ENCODE measurements at places on chromosomes 6 and 20.

- DNase-seq: no peak
Measured at GRCh38 chr6:138527411-138528088, 28.3 kb upstream of the NHSL1 start.

DNA sequence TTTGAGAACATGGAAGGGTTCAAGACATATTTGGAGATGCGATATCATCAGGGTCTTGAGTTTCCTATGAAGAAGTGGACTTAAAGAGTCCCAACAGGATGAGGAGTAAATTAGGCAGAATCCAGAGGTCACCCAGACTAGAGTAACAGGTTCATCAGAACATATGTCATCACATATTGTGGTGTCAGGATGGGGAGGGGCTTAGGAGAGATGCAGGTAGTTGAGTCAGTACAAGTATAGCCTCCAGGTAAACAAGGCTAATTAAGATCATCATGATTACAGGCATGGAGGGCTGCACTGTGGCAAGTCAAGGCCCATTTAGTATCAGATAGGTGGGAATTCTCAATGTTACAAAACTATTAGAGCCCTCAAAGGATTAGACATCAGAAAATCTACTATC is 90.1 kb upstream of the PAK5 start:
- no peak for DNase-seq

- DNase-seq: no peak
Measured at GRCh38 chr6:47203266-47203937, 106.3 kb downstream of the TNFRSF21 start.

DNA sequence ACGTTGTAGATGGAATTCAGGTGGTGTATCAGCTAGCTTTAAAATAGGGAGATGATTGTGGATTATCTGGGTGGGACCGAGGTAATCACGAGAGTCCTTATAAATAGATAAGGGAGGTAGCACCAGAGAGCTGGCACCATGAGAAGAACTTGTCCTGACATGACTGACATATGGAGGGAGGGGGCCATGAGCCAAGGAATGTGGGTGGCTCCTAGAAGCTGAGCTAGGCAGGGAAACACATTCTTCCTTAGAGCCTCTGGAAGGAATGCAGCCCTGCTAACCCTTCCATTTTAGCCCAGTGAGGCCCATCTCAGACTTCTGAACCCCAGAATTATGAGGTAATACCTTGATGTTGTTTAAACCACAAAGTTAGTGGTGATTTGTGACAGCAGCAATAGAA is 321.1 kb upstream of the SULF2 start:
- no peak for DNase-seq

- no peak for DNase-seq
Measured at GRCh38 chr6:142929751-142930358, 15.1 kb downstream of the HIVEP2 start.

DNA sequence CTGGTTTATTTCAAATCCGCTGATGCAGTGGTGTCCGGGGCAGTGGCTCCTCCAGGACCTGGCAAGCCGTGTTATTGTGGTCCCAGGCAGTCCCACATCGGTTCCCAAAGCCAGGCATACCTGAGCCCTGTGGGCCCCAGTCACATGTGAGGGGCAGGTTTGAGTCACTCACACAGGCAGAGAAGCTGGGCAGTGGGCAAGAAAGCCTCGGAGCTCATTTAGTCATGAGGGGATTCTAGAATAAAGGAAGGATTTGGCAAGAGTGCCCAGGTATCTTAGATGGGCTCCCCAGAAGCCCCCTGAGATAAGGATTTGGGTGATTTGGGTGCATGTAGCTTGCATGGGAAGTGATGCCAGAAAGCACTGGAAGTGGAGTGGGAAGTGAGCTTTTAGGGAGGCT is 37.3 kb downstream of the SYNDIG1 start:
- DNase-seq: no peak

DNA sequence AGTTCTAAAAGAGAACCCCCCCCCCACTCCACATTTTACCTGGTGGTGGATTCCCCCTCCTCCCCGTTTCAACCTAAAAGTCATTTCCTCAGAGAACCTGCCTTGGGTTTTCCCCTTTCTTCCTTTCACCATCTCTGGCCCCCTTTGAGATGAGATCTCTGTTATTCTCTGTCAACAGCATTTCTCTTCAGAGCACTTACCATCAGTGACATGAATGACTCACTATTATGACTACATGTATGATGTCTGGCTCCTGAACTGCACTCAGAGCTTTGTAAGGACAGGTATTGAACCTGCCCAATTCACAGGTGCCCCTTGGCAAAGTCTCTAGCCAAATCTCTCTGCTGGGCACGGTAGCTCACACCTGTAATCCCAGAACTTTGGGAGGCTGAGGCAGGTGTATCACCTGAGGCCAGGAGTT is 61.4 kb upstream of the JARID2 start:
- DNase-seq: no peak

DNA sequence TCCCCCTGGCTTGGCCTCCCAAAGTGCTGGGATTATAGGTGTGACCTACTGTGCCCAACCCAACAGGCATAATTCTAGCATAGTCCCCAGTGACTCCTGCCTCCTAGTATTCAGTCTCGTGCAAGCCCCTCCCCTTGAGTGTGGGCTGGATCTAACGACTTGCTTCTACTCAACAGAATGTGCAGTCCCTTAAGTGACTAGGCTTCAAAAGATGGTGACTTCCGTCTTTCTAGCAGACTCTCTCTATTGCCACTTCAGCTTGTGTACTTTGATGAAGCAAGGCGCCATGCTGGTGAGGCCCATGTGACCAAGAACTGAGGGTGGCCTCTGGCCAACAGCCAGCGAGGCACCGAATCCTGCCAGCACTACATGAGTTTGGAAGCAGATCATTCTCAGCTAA is 109.6 kb upstream of the TRAF3IP2 start:
- no peak for DNase-seq

DNA sequence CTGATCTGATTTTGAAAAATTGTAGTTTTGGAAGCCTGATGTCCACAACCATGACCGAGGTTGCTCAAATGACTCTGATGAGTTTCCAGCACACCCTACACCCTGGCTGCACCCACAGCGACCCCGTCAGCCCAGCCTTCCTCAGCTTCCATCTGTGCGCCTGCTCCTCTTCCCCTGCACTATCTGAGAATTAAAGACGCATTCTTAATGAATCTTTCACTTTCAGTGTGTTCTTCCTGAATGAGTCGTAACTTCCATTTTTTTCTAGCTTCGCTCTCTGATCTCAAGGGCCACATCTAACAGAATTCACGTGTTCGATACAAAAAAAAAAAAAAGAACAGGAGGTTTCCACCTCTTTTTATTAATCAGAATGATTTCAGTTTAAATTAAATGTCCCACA is 21.3 kb upstream of the RREB1 start:
- DNase-seq: no peak

- no peak for DNase-seq
Measured at GRCh38 chr6:159331451-159331850, 162.3 kb downstream of the FNDC1 start.

DNA sequence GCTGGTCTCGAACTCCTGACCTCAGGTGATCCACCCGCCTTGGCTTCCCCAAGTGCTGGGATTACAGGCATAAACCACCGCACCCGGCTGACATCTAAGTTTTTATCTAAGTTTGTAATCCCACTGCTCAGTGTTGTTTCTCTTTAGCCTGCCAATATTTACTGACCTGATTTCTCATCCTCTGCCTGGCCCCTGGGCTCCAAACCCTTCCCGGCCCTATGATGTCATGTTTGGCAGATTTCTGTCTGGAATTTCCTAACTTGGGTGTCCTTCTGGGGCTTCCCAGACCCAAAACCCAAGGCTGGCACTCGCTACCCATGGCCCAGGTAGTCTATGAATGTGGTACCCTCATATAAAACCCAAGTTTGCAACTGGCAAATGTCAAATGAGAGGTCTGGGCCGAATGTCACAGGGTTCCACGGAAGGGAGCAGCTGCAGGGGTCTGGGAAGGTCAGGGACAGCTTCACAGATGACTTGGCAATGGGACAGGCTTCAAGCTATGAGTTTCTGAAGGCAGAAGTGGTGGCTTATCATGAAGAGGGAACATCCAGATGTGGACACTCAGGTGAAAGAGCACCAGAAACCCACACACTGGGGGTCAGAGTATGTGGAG is 54.9 kb downstream of the TMEM170B start:
- no peak for DNase-seq

- DNase-seq: no peak
Measured at GRCh38 chr6:127078669-127079068, 39.8 kb upstream of the RSPO3 start.

GRCh38 chr6:30565772-30566171 is 5.5 kb upstream of the ABCF1 start:
- DNase-seq: no peak

DNA sequence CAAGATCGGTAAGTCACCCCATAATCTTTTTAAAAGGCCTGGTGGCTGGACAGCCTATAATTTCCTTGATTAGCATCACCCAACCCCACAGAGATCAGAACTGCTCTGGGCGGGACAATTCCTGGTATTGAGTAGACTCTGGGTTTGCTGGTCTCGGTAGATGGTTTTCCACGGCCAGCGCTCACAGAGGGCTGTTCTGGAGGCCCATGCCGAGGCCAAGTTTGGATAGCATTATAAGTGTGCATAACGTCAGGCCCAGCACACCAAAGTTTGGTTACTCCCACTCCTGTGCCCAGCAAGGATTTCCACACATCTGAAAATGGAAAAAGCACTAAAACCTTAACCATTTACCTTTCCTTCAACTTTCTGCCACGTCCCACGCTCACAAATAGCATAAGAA is 104.7 kb upstream of the RREB1 start:
- DNase-seq: no peak

DNA sequence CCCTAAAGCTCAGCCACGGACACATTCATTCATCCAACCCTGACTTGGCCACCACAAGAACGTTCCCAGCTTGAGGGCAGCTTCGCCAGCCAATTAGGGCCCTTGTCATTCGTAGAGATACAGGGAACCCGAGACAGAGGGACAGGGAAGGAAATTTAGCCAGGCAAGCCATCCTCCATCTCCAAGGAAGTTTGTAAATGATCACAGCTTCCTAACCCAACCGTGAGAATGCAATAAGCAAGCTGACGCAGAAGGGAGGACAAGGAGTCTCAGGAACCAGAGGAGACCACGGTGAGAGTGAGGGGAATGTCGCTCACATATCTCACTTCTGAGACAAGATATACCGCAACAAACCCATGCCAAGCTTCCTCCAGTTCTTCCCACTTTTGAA is 1.4 kb downstream of the TRAM2 start:
- DNase-seq: no peak

DNA sequence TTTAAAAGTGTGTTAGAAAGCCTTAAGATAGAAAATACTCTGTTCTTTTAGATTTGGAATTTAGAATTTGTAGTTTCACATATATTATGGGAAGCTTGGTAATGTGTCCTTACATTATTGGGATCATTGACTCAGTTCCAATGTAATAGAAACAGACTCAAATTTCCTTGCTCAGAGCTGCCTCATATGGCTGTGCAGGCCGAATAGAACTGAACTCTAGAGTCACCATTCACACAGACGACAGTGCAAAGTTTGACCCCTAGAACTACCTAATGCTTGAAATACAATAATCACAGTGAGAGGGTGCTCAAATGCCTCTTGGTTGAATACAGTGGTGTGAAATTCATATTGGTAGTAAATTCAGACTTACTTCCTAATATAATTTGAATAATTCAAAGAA is 482.7 kb upstream of the CITED2 start:
- no peak for DNase-seq

DNA sequence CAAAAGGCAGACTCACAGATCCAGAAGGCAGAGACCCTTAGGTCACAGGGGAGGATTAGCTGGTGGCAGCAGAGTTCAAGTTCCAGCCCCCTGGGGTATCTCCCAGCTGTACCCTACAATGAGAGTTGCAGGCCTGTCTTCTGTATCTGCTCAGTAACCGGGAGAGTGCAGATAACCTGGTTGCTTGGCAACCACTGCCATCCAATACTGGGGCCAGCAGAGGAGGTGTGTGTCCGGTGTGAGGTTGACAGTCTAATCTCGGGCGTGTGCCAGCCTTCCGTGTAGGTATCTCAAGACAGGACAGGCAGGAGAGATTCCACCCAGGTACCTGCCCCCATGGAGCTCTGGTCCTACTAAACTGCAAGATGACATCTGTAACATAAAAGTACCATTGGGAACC is 56.6 kb upstream of the TBC1D7 start:
- no peak for DNase-seq

- no peak for DNase-seq
Measured at GRCh38 chr6:18117136-18117535, 5.3 kb downstream of the NHLRC1 start.

DNA sequence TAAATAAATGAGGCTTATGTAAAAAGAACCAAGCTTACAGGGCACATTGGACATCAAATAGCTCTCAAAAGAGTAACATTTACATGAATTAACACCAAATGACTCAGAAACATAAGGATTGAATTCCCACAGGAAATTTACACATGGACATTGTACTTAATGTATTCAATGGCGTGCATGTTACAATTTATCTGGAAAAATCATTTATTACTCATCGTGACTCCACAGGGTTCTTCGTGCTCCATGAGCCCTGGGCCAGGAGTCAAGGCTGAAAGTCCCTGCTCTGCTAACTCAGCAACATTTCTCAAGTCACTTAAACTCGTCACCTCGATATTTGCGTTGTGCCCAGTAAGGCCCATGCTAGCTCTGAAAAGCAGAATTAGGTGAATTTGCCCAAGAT is 158.5 kb downstream of the PHACTR1 start:
- no peak for DNase-seq

DNA sequence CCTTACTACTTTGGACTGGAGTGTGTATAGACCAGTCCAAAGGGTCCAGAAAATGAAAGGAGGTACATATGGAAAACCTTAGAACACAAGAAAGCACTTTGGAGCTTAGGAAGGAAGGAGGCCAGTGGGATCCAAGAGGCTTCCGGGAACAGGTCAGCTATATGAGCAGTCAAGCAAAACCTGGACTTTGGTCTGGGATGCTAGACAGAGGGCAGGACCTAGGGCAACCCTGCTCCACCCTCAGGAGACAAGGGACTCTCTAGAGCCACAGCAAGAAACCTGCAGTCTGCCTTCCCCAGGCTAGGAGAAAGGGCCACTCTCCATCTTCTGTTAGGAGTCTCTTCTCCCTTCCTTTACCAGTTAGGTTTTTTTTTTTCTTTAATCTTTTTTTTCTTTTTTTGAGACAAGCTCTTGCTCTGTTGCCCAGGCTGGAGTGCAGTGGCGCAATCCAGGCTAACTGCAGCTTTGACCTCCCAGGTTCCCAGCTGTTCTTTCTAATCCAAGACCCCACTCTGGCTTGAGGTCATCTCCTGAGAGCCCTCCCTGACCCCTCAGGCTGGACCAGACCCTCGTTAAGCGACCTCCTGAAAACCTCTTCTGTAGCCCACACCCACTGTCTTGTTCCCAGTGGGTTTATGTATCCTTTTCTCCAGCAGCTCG is 4.6 kb downstream of the KCNK5 start:
- no peak for DNase-seq

- DNase-seq: no peak
Measured at GRCh38 chr6:34520645-34521462, 35.3 kb downstream of the SPDEF start.

- DNase-seq: no peak
Measured at GRCh38 chr6:143294265-143294860, 156.1 kb downstream of the ADAT2 start.

- DNase-seq: no peak
Measured at GRCh38 chr6:90175627-90176538, 120.8 kb downstream of the BACH2 start.
